Body of pancreas (tissue), 4 donors: ENCODE measurements at places on chromosomes 2 and 18. TPM values are rescaled to one million over a fixed set of nuclear protein-coding genes. Genes with fewer than 3 reads are reported as not detected.

The LRRTM1 gene
- total RNA-seq: not detected

The RAB17 gene
- 35.3 TPM for total RNA-seq

The OXER1 gene
- total RNA-seq: 4.7 TPM

The HOXD4 gene
- 0.78 TPM for total RNA-seq

The LRATD1 gene
- total RNA-seq: 14.5 TPM

The DLX2 gene
- total RNA-seq: not detected

The PNO1 gene
- total RNA-seq: 6.0 TPM

The POMC gene
- total RNA-seq: 2.9 TPM

The EFR3B gene
- total RNA-seq: under 0.01 TPM

DNA sequence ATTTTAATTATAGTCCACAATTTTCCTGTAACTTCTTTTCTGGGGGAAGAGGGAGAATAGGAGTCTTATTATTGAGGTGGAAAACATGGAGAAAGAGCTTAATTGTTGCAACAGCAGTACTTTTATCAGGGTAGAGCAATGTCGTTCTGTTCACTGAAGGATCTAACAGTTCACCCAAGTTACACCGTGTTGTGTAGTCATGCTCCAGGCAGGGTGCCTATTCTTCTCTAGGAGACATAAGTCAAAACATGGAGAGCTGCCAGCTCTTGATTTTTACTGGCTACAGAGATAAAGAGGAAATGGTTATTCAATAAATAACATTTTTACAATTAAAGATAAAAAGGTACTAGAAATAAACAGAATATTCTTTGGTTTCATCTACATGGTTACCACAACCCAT is 594.3 kb upstream of the NETO1 start:
- peak; percentile 20 for DNase-seq

DNA sequence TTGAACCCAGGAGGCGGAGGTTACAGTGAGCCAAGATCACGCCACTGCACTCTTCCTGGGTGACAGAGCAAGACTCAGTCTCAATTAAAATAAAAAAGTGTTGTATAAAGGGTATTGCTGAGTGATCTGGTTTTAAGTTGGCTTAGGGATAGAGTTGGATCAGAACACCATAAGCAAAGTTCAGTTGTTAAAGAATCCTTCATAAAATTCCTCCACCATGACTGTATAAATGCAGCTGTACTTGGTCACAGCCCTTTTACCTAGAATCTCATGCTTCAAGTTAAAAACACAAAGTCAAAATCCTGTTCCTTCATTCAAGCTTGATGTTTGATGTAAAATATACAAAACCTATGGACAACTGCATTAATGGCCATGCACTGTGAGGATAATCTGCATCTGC is 33.4 kb upstream of the PNO1 start:
- no peak for DNase-seq

GRCh38 chr18:10928772-10929373 is 220.5 kb downstream of the PIEZO2 start:
- DNase-seq: no peak

- peak; percentile 51 for DNase-seq
Observed at GRCh38 chr2:227415538-227416424, 28.0 kb upstream of the SCYGR1 start.

DNA sequence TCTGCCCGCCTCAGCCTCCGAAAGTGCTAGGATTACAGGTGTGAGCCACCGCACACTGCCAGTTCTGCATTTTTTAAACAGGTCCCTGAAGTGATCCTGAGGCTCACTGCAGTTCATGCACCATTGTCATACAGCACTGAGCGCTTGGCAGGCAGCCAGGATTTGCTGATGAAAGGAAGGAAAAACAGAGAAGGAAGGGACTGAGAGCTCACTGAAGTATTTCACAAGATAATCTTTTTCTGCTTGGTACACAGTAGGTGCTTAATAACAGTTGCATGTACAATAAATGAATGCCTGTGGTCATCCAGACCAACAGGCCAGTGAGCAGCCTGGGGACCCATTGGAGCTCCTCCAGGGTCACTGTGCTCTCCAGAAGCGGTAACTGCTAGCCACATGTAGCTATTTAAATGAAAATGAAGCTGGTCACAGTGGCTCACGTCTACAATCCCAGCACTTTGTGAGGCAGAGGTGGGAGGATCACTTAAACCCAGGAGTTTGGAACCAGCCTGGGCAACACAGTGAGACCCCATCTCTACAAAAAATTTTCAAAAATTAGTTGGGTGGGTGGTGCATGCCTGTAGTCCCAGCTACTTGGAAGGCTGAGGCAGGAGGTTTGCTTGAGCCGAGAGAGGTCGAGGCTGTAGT is 33.1 kb upstream of the SMAD7 start:
- no peak for DNase-seq
